ENCODE measurements at places on chromosomes 3 and 15.

- no peak for DNase-seq
Observed at GRCh38 chr3:159253860-159254259, 452.0 kb downstream of the MFSD1 start.

- DNase-seq: no peak
Observed at GRCh38 chr3:157428853-157429252, 7.8 kb upstream of the PTX3 start.

- no peak for DNase-seq
Observed at GRCh38 chr3:100486808-100487207, 5.6 kb upstream of the TMEM45A start.

DNA sequence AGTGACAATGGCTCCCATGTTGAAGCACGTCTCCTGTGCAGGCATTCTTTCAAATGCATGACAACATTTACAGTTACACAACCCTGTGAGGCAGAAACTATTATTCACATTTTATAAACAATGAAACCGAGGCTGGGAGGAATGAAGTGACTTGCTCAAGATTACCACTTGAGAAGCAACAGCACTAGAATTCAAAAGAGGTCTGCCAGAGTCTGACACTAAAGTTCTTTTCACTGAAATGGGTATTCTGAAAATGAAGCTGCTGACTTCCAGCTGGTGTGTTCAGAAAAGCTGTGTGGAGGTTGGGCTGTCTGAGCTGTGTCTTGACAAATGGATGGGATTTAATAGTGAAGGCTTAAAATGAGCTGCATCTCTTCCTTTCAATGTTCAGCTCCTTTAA lies 104.4 kb downstream of the THSD4 start:
- no peak for DNase-seq

DNA sequence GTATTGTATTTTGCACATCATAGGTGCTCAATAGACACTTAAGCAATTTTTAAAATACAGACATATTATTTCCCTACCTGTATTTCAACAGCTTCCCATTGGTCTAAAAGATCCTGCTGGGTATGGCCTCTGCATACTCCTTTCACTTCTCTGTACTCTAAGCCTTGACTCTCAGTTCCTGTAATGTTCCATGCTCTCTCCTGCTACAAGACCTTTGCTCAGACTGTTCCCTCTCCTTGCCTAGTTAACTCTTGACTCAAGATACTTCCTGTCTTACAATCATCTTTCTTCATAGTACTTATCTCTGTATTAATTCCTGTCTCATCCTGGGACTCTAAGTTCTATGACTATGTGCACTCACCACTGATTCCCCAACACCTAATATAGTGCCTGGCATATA lies 1.7 kb downstream of the SCN11A start:
- no peak for DNase-seq

DNA sequence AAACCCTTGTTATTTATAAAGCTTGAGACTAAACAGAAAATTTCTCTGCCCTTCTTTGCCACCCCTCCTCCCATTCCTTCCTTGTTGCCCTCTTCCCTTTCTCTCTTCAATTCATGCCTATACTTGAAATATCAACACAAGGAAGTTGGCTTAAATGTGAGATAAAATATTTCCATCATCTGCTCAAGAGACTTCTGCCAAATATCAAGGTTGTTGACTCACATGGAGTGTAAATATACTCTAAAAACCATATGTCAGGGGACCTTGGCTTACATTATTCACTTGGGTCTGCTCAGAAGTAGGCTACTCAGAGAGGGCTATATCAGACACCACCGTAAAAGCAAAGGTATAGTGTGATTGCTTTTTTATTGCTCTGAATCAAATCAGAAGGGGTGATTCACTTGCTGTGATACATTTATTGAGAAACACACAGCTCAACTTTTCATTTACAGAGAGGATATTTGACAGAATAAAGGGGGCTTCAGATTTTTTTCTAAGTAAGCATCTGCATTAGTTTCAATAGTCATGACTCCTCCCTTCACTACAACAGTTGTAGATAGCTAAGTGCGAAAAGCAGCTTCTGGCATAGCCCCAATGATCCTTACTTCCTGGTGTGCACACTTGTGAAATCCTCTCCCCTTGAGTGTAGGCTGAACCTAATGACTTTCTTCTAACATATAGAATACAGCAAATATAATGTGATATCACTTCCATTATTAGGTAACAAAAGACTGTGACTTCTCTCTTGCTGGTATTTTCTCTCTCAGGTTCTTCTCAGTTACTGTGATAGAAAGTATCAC lies 386.2 kb downstream of the EFHB start:
- no peak for DNase-seq

DNA sequence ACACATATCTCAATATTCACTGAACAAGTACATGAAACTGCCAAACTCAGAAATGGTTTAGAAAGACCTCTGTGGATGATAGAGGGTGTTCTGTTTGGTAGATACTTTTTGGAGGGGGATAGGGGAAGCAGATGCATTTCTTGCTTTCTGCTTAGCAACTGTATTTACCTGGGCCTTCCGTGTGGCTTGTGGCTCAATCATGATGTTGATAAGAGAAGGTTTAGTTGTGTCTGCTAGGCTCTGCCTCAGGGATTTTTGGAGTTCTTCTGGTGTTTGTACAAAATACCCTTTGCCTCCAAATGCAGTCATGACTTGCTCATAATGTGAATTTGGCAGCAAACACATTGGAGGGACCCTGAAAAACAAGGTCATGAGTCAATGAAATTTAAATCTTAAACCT lies 38.2 kb downstream of the HACL1 start:
- DNase-seq: no peak

GRCh38 chr15:52100807-52101442 lies 11.7 kb downstream of the BCL2L10 start:
- no peak for DNase-seq

DNA sequence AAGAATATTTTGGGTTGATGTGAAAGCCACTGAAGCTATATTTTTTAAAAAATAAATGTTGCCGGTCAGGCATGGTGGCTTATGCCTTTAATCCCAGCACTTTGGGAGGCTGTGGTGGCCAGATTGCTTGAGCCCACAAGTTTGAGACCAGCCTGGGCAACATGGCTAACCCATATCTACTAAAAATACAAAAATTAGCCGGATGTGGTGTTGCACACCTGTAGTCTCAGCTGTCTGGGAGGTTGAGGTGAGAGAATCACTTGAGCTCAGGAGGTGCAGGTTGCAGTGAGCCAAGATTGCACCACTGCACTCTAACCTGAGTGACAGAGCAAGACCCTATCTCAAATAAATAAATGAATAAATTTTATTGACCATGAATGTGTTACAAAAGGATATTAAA lies 39.6 kb downstream of the GOLM2 start:
- no peak for DNase-seq

DNA sequence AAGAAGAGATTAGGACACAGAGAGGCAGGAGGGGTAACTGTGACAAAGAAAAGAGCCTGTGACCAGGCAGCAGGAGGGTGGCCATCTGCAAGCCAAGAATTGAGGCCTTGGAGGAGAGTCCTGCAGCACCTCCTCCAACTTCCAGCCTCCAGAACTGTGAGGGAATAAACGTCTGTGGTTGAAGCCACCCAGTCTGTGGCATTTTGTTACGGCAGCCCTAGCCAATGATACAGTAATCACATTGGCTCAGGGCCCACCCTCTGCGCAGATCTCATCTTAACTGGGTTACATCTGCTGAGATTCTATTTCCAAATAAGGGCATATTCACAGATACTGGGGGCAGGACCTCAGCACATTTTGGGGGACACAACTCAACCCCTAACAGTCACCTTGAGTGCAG lies 11.3 kb downstream of the SELENOS start:
- no peak for DNase-seq

DNA sequence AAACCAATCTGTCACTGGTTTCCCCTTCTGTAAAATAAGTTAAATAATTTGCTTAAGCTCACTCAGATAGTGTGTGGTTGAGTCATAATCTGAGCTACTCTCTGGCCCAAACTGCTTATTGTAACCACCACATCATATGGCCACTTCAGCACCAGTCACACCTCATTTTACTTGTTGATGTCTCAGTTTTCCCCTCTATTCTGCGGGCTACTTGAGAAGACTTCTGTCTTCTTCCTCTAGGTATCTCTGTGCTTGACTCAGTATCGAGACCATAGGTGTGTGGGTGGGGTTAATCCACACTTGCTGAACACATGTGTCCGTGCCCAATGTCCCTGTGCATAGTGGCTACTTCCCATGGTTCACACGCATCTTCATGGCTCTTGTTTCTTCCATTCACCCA lies 32.9 kb downstream of the CRYGS start:
- DNase-seq: no peak

DNA sequence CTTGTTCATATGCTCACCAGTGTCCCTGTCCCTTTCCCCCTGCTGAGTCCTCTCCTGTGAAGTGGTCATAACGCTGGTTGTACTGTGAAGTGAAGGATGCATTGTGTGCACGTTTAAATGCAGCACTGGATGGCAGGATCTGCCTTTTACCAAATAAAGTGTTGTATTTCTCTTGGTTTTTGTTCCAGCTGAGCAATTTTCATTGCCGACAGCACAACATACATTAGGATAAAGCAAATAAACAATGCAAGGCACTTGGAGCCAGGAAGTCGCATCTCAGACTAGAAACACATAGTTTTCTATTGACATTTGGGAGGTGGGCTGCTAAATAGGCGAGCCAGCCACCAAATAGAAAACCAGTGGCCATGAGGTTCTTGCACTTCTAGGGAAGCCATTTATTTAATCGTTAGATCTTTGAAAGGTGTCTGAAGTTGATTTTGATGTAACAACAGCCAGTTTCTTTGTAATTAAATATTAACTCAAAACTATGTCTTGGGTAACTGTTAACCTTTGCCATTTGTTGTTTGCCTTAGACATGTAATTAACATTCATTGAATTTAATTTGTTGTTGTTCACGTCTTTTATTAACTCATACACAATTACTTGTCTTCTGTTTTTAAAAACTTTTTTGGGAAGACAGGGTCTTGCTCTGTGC lies 185.3 kb downstream of the FNDC3B start:
- no peak for DNase-seq

DNA sequence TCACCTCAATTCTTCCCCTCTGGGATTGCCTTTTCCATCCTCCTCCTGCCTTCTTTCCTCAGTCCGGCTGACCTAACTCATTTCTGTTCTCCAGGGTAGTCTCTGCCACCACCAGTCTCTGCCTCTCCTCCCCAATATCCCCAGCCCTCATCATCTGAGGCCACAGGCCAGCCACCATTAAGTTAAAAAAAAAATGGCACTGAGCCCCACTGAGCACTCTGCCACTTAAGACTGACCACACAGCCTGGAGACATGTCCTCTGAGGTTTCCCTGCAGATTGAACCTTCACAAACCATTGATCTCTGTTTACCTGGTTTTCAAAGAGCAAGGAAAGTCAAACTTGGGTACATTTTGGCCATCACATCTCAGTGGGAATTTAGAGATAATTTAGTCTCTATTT lies 13.6 kb downstream of the LRRC2 start:
- no peak for DNase-seq

GRCh38 chr15:69194025-69194827 lies 33.8 kb downstream of the GLCE start:
- no peak for DNase-seq

DNA sequence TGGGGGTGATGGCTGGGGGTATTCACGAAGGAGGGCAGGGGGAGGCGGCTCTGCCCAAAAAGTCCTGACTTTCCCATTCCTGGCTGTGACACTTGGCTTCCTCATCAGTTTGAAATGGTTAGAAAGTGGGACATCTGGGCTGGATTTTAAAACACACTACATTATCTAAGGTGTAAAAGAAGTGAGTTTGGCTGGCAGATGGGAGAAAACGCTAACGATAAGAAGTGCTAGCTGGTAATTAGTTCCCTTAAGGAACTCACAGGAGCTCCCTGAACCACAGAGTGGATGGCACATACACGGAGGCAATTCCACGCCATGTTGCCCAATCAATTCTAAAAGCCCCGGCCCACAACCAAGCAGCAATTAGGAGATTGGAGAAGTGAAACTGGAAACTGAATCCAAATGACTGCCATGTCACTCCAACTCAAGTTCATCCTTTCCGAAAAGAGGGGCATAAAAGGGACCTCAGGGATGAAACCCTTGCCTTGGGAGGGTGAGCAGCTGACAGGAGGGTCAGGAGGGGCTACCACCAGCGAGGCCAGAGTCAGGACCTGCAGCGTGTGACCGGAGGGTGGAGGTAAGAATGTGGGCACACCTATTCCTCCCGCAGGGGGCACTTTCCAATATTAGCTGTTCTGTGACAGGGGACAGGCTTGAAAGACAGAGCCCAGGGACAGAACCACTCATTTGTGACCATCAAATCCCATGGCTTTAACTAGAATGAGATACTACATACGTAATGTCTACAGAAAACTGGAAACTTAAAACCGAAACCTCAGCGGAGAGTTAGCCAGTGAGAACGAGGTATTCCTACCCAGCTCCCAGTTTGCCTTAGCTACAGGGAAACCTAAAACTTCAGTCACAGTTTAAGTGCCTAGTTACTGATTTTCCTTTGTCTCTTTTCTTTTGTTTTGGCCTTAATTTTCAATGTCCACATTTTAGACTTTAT lies 95.3 kb upstream of the OXTR start:
- no peak for DNase-seq

DNA sequence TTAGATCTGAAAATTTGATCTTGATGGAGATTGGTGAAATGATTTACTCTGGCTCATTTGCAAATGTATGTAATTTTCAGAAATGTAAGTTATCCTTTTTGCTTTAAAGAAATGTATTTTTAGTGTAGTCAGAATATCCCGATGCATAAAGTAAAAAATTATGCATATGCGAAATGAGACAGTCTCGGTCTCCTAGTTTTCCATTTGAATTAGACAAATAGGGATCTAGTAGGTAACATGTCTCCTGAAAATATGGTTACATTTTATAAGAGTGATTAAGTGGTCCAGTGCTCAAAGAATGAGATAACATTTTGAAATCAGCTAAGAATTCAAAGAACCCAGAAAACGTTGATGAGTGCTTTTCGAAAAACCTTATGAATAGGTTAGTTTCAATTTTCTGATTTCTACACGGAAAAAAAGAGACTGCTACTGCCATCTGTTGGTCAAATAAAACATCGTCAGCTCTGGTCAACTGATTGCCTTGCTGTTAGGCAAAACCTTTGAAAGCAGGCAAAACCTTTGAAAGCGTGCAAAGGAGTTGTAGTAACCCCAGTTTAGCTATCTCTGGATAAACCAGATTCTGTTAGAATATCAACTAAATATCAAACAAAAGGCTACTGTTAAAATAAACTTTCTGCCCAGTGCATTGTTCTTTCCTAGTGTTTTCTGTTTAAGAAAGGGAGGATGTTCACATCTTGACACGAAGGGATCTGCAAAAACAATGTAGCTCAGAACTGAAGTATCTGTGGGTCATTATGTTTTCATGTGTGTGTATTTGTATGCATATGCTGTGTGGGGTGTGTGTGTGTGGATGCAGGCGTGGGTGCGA lies 59.3 kb upstream of the CHMP2B start:
- DNase-seq: no peak

GRCh38 chr3:48187579-48188265 lies 495 bp downstream of the CDC25A start:
- DNase-seq: no peak

- DNase-seq: no peak
Observed at GRCh38 chr3:160575589-160575988, 10.2 kb upstream of the KPNA4 start.
